ENCODE measurements at places on chromosomes 5 and 9.

DNA sequence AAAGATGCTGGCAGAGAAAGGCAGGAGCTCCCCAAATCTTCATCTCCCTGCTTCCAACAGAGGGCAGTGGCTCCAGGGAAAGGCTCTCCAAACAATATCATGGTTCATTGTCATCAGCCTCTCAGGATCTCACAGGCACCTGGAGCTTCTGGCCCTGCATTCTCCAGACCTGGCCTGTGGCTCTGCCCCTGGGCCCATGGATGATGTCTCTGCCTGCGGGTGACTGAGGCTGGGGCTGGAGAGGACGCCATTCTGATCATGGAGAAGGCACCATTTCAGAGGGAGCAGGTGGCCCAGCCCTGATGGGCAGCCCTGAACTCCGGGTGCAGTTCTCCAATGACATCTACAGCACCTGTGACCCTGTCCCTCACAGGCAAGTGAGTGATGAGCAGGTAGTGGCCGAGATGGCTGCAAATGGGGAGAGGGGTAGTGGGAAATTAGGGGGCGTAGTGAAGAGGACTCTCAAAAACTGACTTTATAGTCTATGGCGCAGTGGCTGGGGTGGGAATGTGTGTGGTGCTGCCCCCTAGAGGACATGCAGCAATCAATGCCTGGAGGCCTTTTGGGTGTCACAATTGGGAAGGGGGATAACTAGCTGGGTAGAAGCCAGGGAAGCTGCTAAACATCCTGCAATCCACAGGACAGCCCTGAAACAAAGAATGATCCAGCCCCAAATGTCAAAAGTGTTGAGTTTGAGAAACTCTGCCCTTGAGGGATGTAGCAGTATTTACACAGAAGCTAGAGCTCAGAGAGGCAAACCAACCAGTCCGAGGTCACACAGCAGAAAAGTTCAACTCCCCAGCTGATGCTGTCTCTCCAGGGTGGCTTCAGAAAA, 3.2 kb downstream of the SH3PXD2B start:
- DNase-seq: no peak

DNA sequence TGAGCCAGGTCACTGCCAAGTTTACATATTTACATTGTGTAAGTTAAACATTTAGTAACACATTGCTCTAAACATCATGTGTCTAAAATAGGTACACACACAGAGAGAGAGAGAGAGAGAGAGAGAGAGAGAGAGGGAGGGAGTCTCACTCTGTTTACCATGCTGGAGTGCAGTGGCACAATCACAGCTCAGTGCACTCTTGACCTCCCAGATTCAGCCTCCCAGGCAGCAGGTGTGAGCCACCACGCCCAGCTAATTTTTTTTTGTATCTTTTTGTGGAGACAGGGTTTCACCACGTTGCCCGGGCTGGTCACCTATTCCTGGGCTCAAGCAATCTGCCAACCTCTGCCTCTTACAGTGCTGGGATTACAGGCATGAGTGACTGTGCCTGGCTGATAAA, 1045.3 kb downstream of the TLE1 start:
- no peak for DNase-seq

DNA sequence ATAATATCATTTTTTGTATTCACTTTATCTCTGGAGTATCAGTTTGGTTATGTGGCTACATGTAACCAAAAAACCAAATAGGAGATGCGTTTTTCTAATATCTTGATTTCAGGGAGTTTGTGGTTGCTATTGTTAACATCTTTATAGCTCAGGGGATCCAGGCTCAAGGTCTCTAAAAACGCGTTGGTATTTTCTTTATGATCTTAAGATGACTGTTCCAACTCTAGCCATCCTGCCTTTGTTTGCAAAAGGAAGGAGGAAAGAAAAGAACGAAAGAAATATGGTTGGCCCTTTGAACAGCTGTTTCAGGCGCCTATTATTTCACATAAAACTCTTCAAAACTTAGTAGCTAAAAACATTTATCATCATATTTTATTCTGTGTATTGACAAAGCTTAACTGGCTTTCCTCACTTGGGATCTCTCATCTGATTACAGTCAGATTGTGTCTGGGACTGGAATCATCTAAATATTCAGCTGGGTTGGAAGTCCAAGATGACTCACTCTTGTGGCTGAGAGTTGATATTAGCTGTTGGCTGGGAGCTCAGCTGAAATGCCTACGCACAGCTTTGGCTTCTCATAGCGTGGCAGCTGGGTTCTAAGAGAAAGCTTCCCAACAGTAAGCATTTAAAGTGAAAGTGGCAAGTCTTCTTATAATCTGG, 60.1 kb downstream of the FAM174A start:
- DNase-seq: no peak

DNA sequence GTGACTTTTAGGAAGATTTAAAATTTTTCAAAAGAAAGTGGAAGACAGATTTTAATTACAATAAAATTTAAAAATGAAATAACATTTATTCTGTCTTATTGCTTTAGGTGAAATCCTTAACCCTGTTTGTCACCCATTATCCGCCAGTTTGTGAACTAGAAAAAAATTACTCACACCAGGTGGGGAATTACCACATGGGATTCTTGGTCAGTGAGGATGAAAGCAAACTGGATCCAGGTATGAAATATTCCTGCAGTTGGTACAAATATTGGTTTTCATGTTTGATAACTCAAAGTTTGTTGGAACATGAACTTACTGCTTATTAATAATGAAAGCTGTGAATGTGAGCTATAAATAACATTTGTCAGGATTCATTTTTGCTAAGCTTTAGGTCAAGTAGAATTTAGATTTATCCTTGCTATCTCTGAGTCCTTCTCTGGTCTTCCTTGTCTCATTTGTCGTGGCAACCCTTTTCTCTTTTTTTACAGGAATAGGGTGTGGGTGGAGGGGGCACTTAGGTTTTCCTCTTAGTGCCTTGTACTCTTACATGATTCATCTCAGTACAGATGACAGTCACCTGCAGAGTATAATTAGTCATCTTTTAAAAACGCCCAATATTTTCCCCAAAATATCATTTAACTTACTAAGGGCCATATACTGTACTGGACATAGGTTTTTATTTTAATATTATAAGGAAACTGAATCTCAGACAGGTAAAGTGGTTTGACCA, 95.3 kb upstream of the RASGRF2 start:
- no peak for DNase-seq

- DNase-seq: no peak
Observed at GRCh38 chr9:126462617-126463016, 136.0 kb downstream of the MVB12B start.

DNA sequence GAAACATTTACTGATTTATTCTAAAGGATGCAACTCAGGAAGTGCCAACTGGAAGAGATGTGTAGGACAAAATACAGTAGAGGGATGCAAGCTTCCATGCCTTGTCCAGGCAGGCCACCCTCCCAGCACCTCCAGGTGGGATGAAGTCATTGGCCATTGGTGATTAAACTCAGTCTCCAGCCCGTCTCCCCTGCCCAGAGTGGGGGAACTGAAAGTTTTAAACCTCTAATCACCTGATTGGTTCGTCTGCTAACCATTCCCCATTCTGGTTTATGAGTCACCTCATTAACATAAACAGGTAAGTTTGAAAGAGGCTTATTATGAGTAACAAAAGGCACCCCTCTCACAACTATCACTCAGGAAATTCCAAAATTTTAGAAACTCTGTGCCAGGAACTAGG, 8.1 kb downstream of the TNFAIP8 start:
- DNase-seq: no peak

GRCh38 chr9:134231330-134231745, 67.0 kb upstream of the RNU6ATAC start:
- DNase-seq: no peak

DNA sequence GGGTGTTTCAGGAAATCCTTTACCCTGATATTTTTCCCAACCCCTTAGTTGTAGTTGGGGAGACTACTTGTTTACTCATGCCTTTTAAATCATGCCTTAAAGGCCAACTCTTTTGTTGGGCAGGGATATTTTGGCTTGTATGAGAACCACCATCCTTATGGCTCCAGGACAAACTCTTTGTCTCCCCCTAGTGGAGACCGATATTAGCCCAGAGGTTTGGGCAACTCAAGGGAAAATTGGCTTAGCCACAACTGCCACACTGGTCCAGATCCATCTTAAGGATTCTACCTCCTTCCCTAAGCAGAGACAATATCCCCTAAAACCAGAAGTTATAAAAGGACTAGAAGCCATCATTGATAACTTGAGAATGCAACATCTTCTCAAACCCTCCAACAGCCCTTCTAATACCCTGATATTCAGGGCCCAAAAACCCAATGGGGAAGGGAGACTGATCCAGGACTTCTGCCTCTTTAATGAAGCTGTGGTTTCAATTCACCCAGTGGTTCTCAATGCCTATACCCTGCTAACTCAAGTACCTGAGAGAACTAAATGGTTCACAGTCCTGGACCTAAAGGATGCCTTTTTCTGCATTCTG, 100.9 kb upstream of the HCN1 start:
- no peak for DNase-seq

DNA sequence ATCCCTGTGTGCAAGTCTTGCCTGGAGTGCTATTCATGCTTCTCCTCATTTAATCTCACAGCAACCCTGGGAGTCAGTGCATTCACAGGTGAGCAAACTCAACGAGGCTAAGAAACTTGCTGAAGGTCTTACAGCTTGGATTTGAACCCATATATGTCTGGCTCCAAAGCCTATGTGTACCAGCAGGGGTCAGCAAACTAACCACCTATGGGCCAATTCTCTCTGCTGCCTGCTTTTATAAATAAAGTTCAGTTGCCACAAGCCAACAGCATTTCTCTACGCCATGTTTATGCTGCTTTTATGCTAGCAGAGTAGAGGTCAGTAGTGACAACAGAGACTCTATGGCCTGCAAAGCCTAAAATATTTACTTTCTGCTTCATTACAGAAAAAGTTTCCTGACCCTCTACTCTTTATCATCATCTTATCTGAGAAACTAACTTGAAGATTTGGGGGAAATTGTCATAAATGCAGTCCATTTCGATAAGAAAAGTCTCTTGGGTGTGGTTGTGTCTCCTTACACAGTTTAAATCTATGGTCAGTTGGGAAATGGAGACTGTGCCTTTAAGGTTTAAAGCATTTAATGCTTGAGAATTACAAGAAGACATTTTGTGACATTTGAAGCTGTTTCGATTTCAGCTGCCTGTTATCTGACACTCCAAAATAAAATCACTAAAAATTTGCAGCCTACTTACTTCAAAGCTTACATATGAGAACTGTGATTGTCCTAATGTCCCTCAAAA, 137.7 kb downstream of the PRELID2 start:
- no peak for DNase-seq

DNA sequence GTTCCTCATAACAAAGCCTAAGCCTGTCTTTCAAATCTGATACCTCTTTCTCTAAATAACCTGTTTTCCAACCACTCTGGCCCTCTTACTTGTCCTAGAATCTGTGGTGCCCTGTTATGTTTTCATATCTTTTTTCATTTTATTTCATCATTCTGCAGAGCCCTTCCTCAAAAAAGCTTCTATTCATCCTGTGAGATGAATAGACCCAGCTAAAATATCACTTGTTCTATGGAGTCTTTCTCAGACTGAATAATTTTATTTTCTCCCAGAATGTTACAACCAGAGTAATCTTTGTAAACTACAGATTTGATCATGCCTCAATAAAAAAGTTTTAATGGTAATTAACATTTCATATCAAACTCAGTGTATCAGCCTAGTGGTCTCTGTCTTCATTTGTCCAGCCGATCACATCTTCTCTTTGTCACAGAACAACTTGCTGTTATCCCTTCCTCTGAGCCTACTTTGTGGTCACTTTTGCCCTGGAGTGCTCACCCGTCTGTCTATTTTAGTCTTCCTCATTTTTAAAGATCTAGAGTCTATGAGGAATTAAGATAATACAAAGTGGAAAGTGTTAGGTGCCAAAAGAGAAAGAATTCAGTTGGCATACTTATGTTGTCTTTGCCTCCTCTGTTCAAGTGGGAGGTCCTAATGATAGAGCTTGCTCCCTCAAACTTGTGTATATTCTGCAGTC, 77.8 kb downstream of the ZCCHC7 start:
- DNase-seq: no peak

GRCh38 chr9:134618163-134618832, 23.3 kb upstream of the COL5A1 start:
- DNase-seq: no peak

GRCh38 chr5:172849606-172850453, 15.8 kb downstream of the ERGIC1 start:
- DNase-seq: no peak

- no peak for DNase-seq
Observed at GRCh38 chr9:68418259-68418845, 61.9 kb downstream of the PGM5 start.

DNA sequence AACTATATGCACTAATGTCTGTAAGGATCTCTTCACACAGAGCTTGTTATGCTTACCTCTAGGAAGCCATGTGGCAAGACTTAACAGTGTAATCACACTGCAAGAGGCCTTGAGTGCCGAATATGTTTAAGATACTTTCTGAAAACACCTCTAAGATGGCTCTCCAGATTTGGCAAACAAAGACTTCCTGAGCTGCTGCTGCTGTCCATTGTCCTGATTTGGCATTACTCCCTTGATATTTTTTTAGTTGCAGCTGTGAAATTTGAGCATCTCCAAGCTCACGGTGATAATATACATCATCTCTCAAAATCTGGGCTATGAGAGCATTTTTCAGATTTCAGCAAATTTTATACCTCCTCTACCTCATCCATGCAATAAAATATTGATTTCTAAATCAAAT, 384.5 kb upstream of the CDH6 start:
- peak; percentile 14 for DNase-seq

DNA sequence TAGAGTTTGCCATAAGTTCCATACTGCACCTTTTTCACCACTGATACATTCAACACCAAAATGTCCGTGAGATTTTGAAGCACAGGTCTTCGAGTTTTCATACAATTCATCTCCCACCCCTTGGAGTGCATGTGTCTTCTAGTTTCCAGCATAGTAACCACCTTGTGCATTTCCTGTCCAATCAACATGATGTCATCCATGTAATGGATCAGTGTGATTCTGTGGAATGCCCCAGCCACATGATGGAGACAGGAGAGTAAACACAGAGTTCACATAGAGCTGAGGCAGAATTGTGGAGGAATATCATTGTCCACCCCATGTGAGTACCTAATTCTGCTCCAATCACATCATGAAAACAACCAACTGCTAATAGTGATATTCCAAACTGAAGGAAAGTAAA, 441.5 kb upstream of the CDH6 start:
- no peak for DNase-seq
